Activated B cell treated with CpG ODN at 0.5 μM for 24 hours (primary cell): ENCODE measurements at places on chromosomes 5 and 9. TPM values are rescaled to one million over a fixed set of nuclear protein-coding genes. Genes with fewer than 3 reads are reported as not detected.

SV2C gene
- not detected in 2 replicates for total RNA-seq

PCDHB8 gene
- total RNA-seq = not detected in 2 replicates

PCDHGB3 gene
- 2.0 and 2.6 TPM in 2 replicates for total RNA-seq

SLC6A18 gene
- not detected in 2 replicates for total RNA-seq

HNRNPH1 gene
- total RNA-seq = 1,061 and 1,210 TPM in 2 replicates

ORM2 gene
- total RNA-seq = not detected in 2 replicates
